Forelimb muscle (tissue), 1 donor: ENCODE measurements at places on chromosomes 16 and 17. TPM values are rescaled to one million over a fixed set of nuclear protein-coding genes. Genes with fewer than 3 reads are reported as not detected.

The EME1 gene
- polyA plus RNA-seq: 4.8 TPM

The SYT17 gene
- polyA plus RNA-seq: 5.9 TPM

The DHX58 gene
- polyA plus RNA-seq: 5.8 TPM

The MYH13 gene
- polyA plus RNA-seq: 0.91 TPM

The SLC5A10 gene
- polyA plus RNA-seq: 0.16 TPM

The CDC27 gene
- polyA plus RNA-seq: 49.6 TPM

The HOXB5 gene
- 0.81 TPM for polyA plus RNA-seq

The SCARF1 gene
- 7.1 TPM for polyA plus RNA-seq

The RNF222 gene
- polyA plus RNA-seq: not detected

The TOM1L1 gene
- polyA plus RNA-seq: 5.7 TPM

The KRTAP4-1 gene
- polyA plus RNA-seq: not detected

The EMP2 gene
- 53.0 TPM for polyA plus RNA-seq

The KRT28 gene
- polyA plus RNA-seq: not detected

The DPEP1 gene
- 0.72 TPM for polyA plus RNA-seq

The ZFP3 gene
- 11.8 TPM for polyA plus RNA-seq

The KRT31 gene
- polyA plus RNA-seq: 5.9 TPM

The PLA2G10 gene
- 0.47 TPM for polyA plus RNA-seq

The CYGB gene
- 16.4 TPM for polyA plus RNA-seq

The CCL7 gene
- polyA plus RNA-seq: not detected

The SULT1A1 gene
- polyA plus RNA-seq: 15.5 TPM

The CES4A gene
- 3.4 TPM for polyA plus RNA-seq

The PTGES3L gene
- polyA plus RNA-seq: 88.8 TPM

The CDT1 gene
- 5.6 TPM for polyA plus RNA-seq

The SLC22A31 gene
- polyA plus RNA-seq: 3.9 TPM
